ENCODE measurements at places on chromosomes 2 and 18. TPM values are rescaled to one million over a fixed set of nuclear protein-coding genes. Genes with fewer than 3 reads are reported as not detected.

GRCh38 chr2:19802086-19802841, 99.5 kb downstream of the TTC32 start:
- no peak for DNase-seq

GRCh38 chr2:238761868-238762267, 86.0 kb upstream of the TWIST2 start:
- no peak for DNase-seq

GRCh38 chr18:34514238-34514637, 195.9 kb upstream of the DTNA start:
- DNase-seq = no peak

DNA sequence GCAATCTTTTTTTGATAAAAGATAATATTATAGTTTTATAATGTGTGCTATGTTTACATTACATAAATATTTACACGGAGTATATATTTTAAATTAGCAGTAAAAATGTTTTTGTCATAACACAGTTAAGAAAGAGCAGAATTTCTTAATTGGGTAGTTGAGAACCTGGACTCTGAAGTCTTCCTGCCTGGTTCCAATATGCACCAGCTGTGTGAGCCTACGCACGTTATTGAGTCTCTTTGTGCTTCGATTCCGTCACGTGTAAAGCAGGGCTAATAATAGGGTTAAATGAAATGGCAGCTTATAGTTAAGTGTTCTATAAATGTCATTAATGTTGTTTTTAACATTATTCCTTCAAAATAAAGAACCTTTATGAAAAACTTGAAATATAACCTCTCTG, 1.2 kb upstream of the CCDC88A start:
- DNase-seq = no peak

The TEX44 gene
- not detected for total RNA-seq

- no peak for DNase-seq
These were observed 267.1 kb downstream of the ICOS start for GRCh38 chr2:204203704-204204103.

The VWA3B gene
- total RNA-seq = 0.50 TPM

- DNase-seq = no peak
These were observed 266.4 kb upstream of the DLGAP1 start for GRCh38 chr18:4721545-4721944.

The SERPINB10 gene
- not detected for total RNA-seq

The TWIST2 gene
- 8.3 TPM for total RNA-seq

- no peak for DNase-seq
These were observed 7.2 kb downstream of the SLC30A3 start for GRCh38 chr2:27255660-27256059.

DNA sequence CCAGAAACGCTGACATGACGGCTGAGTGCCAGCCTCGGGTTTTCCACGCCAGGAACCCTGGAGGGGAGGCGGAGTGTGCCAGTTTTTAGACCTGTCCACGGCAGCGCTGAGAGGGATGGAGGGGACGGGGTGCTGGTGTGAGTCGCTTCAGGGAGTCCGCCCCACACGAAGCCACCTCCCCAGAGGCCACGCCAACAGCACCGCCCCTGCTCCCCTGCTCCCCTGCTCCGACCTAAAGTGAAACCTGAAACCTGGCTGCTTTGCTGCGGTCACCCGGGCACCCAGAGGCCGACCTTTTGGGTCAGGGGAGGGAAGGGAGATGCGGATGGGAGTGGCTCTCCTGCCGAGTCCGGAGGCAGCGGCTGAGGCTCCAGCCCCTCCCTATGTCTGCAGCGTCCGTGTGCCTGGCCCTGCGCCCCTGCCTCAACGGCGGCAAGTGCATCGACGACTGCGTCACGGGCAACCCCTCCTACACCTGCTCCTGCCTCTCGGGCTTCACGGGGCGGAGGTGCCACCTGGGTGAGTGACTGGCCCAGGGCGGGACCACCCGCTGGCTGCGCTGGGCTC, 38.1 kb downstream of the SNED1 start:
- DNase-seq = no peak

DNA sequence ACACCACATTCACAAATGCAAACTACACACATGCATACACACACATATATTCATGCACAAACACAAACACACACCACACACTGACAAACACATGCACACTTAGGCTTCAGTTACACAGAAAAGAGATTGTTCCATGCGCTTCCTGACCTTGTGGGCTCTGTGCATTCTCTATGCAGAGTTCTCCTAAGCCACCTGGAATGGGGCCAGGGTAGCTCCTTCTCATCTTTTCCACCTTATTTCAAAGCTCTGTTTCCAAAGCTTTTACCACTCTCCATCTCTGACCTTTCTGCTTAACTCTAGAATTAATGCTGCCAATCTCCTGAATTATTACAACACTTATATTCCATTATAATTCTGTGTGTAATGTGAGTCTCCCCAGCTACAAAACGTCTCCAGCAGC, 522.3 kb upstream of the MYT1L start:
- no peak for DNase-seq

DNA sequence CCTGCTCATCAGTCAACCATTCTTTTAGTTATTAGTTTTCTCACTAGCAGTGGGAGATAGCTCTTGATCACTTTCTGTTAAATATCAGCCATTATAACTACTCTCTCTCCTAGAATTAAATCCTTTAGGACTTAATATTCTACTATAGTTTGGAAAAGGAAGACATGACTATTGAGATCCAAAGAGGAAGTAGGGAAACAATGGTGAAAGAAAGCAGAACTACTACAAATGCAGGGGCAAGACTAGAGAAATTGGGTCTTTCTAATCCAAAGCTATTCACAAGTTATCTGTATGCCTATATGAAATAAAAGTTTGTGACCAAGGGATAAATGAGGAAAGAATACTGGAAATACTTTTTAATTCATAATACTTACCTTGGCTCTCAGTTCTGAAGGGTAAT, 65.1 kb downstream of the SRBD1 start:
- no peak for DNase-seq

DNA sequence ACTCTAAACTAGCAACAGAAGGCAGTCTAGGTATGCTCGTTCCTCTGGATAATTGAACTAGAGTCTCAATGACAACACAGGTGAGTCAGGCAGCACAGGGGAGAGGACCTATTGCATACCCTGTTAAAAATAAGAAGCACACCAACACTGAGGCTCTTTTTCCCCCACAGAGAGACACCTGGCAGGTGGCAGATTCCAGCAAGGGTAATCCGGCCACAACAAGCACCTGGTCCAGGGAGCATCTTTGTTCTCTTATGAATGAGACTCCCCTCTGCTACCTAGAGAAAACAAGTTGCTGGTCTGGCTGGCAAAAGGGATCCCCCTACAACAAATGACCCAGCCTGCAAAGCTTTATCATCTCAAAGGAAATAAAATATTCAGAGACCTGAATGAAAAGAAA, 508.9 kb upstream of the POU3F3 start:
- DNase-seq = no peak

DNA sequence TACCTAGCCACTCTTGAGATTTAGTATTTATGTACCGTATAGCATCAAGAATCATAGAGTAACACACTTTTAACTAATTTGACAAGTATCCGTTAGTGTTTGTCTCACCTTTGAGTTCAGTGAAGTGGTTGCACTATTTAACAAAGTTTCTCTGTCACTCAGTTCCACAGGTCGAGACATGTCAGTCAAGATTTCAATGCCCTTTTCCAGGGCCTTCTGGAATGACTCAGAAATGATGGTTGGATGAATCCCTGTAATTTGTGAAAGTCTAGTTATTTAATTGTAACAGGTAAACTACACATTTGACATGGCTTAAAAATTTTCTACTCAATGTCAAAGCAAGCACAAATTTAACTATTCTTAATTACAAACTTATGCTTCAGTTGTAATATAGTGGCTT, 9.7 kb downstream of the CCT4 start:
- DNase-seq = no peak

- DNase-seq = no peak
These were observed 6.4 kb downstream of the SH3YL1 start for GRCh38 chr2:257429-257828.

DNA sequence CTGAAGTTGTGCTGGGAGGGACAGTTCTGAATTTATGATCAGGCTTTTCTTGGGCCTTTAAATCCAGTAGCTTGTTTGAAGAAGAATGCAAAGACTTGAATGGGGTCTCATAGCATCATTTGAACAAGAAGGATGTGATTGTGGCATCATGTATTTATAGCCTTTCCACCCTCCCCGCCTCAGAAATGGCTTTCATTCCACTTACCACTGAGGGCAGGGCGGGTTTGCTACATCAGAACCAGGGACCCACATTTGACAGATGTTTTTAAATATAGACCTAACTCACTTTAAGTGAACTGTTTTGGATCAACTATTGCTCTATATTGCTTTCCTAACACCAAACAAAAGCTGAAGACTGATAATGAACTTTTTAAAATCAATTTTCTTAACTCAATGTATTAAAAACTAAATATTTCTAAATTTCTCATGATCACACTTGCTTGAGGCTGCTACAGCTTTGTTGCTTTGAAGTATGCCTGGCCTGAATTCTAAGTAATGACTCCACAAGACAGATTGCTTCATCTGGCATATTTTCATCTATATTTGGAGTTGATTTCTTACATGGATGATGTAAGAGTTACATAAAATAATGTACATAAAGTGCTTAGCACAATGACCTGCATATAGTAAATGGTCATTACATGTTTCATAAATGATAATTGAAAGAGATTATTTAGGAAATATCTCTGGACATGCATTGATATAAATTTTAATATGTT, 1552.9 kb upstream of the SLC39A10 start:
- no peak for DNase-seq

The TCF7L1 gene
- 17.3 TPM for total RNA-seq

DNA sequence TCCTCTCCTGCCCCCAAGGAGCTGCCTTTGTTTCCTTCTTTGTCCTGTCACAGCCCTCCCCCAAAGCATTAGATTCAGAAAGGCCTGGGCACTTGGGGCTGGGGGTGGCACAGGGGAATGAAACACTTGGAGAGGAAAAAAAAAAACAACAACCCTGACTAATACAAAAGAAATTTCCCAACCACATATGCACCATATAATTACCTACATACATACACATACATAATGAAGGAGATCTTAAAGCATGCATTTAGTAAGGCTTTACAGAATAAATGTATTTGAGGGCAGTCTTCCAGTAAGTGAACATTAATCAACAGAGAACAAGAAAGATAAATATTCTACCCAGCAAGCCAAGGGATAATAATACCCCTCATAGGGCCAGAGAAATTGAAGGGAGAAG, 70.0 kb upstream of the PPP1CB start:
- no peak for DNase-seq

DNA sequence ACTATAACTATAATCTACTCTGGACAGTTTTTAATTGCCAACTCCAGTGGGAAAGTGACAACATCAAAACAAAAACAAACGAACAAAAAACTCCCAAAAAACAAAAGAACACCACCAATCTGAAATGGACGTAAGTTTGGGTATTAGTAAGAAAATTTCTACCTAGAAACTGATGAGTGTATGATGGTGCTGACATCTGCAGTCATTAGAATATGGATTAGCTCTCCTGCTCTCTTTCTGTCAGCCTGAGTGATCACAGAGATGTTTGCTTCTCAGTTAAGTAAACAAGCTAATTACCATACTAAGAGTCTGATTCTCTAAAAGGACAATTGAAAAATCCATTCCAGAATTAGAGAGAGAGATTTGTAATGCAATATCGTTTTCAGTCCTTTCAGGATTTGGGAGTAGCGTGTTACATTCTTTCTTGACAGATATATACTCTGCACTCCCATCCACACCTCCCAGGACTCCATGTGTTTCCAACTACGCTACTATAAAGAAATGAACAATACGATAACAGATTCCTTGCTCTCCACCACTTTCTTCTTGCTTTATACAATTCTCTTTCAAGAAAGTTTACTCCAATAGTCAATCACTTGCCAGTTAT, 1347.4 kb upstream of the PIK3C3 start:
- DNase-seq = no peak

The MBP gene
- 21.7 TPM for total RNA-seq

The TRAPPC12 gene
- total RNA-seq = 86.3 TPM

All from left cardiac atrium (tissue), 4 donors.